ENCODE measurements at places on chromosomes 4 and X. TPM values are rescaled to one million over a fixed set of nuclear protein-coding genes. Genes with fewer than 3 reads are reported as not detected.

- no peaks in the 10 kb centered on the region for H3K4me1 ChIP-seq
- no peak overlapping the region for H3K4me3 ChIP-seq
- no peaks in the 10 kb centered on the region for H3K36me3 ChIP-seq
- DNase-seq: no peak
- no peak overlapping the region for H3K27ac ChIP-seq
Observed at GRCh38 chr4:38016698-38017097, 56.5 kb downstream of the PTTG2 start.

DNA sequence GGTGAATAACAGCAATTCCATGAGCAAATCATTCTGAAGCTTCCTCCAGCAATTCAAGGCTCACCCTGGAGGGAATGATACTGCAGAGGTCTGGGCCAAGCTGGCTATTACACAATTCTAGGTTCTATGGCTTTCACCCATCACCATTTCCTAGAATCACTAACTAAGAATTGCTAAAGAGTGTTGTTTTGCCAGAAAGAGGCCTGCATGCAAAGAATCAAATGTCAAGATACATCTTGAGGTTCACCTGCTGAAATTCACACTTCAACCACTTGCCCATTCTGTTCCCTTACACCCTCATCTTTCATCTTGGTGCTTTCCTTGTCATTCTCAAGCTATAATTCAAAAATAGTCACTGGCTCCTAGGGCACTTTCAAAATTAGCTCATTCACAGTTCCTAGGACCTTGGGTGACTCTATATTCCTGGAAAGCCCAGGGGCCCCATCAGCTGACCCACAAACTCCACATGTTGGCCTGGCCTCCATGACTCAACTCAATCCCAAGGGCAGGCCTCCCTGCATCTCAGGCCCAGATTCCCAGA lies 7.0 kb downstream of the APBB2 start:
- H3K4me3 ChIP-seq: no peak overlapping the region
- H3K4me1 ChIP-seq: no peaks in the 10 kb centered on the region
- peaks cover 11% of the 10 kb centered on the region for H3K27me3 ChIP-seq

GRCh38 chrX:131747173-131747572 lies 203.3 kb downstream of the OR13H1 start:
- no peaks in the 10 kb centered on the region for H3K4me1 ChIP-seq
- peak overlapping the region; percentile 65 for H3K4me3 ChIP-seq
- no peaks in the 10 kb centered on the region for H3K27me3 ChIP-seq
- H3K27ac ChIP-seq: peak overlapping the region; percentile 85

DNA sequence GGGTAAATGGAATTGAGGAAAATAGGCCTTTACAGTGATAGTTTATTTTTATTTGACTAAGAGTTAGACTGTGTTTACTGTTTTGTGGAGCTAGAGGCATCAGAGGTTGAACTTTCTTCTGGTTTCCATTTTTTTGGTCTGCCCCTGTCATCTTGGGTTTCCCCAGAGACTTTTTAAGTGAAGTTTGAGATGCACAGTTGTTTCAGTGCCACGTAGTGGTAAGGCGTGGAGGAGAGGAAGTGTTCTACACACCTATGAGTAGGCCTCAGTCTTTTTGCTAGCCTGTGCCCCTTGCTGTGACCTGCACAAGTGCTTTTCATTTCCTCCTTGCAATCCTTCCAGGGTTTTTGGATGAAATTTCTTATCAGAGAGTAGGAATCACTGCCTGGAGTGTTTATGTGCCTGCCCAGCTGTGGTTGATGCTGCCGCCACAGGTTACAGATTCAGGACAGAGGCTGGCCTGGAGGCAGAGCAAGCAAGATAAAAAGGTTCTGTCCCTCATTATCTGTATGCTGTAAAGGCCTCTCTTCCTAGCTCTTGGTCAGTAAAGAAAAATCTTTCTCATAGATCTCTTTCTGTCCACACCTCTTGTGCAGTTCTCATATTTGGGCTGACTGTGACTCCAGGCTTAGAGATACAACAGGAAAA lies 12.5 kb upstream of the HSFX4 start:
- H3K4me1 ChIP-seq: no peaks in the 10 kb centered on the region
- peak; percentile 16 for DNase-seq

DNA sequence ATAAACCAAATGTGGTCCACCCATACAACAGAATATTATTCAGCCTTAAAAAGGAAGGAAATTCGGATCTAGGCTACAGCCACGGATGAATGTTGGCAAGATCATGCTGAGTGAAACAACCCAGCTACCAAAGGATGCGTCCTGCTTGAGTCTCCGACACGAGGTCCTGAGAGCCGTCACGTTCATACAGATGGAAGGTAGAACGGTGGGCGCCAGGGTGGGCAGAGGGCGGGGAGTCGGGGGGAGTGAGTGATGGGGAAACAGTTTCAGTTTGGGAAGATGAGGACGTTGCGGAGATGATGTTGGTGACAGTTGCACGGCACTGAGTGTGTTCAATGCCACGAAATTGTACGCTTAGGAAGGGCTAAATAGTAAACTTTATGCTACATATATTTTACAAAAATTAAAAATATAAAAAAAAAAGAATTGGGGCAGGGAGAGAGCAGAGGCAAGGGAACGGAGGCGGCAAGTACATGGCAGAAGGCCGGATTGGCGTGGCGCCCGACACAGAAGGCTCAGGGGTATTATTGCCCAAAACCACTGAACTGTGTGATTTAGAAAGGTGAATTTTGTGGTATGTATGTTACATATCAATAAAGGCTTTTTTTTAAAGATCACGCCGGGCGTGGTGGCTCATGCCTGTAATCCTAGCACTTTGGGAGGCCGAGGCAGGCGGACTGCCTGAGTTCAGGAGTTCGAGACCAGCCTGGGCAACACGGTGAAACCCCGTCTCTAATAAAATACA lies 14.8 kb upstream of the MXD4 start:
- H3K4me1 ChIP-seq: peaks cover 11% of the 10 kb centered on the region
- H3K27me3 ChIP-seq: no peaks in the 10 kb centered on the region
- no peak for DNase-seq
- H3K36me3 ChIP-seq: no peaks in the 10 kb centered on the region
- H3K27ac ChIP-seq: no peak overlapping the region

DNA sequence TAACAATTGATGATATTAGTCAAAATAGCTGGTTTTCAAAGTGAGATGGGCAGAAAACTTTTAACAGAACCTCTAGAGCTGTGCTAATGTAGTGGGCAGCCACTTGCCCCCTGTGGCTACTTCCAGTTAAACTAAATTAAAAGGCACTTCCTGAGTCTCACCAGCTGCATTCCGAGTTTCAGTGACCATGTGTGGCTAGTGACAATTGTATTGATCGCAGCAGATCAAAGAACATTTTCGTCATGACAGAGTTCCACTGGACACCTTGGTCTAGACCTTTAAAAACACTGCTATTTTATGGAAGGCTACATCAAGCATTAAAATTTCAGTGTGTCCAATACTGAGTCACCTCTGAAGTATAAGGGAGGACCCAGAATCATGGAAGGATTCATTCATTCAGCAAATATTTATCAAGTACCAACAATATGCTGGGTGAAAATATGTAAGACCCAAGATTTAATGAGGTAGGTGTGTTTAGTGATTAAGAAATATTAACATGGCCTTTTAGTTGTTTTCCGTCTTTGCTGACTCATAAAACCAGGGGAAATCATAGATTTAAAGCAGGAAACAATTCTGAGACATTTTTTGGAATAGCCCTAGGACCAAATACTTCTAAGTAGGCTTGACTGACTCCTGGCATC lies 5.1 kb upstream of the FAT1 start:
- H3K27me3 ChIP-seq: peaks cover 39% of the 10 kb centered on the region
- no peaks in the 10 kb centered on the region for H3K4me1 ChIP-seq
- H3K4me3 ChIP-seq: no peak overlapping the region
- no peaks in the 10 kb centered on the region for H3K36me3 ChIP-seq
- DNase-seq: no peak

DNA sequence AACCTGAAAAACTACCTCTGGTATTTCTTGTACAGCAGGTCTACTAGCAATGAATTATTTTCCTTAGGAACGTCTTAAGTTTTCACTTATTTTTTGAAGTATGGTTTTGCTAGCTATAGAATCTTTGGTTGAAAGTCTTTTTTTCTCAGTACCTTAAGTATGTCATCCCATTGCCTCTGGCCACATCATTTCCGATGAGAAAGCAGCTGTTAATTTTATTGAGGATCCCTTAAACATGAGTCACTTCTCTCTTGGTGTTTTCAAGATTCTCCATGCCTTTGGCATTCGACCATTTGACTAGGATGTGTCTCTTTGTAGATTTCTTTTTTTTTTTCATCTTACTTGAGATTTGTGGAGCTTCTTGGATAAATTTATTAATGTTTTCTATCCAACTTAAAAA lies 803.8 kb upstream of the AMOT start:
- H3K36me3 ChIP-seq: no peaks in the 10 kb centered on the region

DNA sequence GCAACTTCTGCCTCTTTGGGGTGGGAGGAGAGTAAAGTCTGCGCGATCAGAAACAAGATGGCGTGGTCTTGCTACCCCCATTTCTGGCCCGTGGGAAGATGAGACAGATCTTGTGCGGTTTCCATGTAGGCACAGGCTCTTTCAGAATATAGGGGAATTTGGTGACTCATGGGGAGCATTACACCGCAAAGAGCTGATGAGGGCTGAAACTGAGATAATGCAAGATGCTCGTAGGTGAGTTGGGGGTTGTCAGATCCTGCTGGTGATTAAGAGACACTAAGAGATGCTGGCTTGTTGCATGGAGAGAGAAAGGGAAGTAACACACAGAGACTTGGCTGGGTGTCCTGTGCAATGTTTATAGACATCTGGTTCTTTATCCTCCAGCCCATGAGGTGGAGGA lies 1.5 kb downstream of the EVC start:
- H3K36me3 ChIP-seq: no peaks in the 10 kb centered on the region
- H3K4me1 ChIP-seq: peaks cover 14% of the 10 kb centered on the region
- no peak overlapping the region for H3K27ac ChIP-seq
- H3K4me3 ChIP-seq: no peak overlapping the region

DNA sequence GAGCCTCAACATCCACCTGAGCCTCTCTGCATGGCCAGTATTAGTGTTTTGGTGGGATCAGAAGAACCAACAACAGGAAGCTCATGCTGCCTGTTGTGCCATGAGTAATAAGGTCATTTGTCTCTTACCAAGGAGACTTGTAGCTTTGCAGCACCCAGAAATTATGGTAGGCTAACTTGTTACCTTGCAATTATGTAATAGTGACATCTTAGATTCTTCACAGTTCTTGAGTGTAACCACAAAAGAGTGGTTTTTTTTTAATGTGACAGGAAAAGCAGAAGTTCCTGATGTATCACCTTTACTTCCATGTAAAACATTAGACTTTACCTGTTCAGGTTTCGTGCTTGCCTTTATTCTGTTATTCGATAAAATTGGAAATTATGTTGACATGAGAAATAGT lies 263.9 kb upstream of the CXXC4 start:
- no peak overlapping the region for H3K4me3 ChIP-seq
- no peaks in the 10 kb centered on the region for H3K27me3 ChIP-seq
- H3K4me1 ChIP-seq: no peaks in the 10 kb centered on the region
- peak; percentile 22 for DNase-seq
- H3K27ac ChIP-seq: no peak overlapping the region
- H3K36me3 ChIP-seq: no peaks in the 10 kb centered on the region

- no peaks in the 10 kb centered on the region for H3K36me3 ChIP-seq
- no peak for DNase-seq
- no peak overlapping the region for H3K27ac ChIP-seq
- H3K4me1 ChIP-seq: no peaks in the 10 kb centered on the region
Observed at GRCh38 chrX:128106630-128107029, 54.4 kb upstream of the ACTRT1 start.

GRCh38 chrX:68433155-68433980 lies at the start of gene OPHN1:
Gene OPHN1, minus strand, starts transcription at chrX:68433495. Its CDS starts 475 bp downstream, at chrX:68433020.
- peak; percentile 1 for DNase-seq
- H3K27ac ChIP-seq: no peak within 1 kb of the TSS
- H3K36me3 ChIP-seq: no peaks in the 10 kb centered on the region
- H3K4me3 ChIP-seq: peak within 1 kb of the TSS; percentile 28
- H3K27me3 ChIP-seq: peaks cover 22% of the 10 kb centered on the region

- no peak overlapping the region for H3K4me3 ChIP-seq
- no peak for DNase-seq
- H3K27me3 ChIP-seq: no peaks in the 10 kb centered on the region
- no peaks in the 10 kb centered on the region for H3K4me1 ChIP-seq
- no peak overlapping the region for H3K27ac ChIP-seq
- no peaks in the 10 kb centered on the region for H3K36me3 ChIP-seq
Observed at GRCh38 chrX:125202591-125203248, 117.0 kb upstream of the TEX13C start.

DNA sequence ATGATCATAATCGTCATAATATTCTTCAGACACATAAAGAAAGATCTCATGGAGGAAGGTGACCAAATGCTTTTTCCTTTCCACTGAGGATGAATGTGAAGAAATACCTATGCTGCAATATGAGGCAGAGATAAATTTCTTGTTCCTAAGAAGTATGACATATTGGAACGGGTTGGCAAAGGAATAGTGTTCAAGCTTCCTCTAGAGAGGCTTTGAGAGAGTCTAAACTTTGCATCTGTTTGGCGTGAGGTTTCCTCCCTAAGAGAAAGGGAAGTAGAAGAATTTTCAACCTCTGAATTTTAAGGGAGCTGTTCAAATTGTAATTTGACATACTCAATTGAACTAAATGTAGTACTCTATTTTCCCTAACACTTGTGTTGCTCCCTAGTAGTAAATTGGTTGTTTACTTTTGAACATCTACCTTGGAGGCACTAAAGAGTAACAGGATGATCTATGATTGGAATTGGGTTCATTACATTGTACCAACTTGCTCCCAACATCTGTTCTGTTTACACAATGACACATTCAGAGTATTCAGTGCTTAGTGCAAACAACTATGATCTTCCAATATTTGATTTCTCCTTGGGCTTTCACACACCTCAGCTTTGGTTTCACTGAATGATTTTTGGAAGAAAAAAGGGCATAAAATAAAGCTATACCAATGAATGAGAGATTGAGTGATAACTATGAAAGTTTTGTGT lies 122.0 kb downstream of the CORIN start:
- no peaks in the 10 kb centered on the region for H3K36me3 ChIP-seq
- DNase-seq: no peak
- no peak overlapping the region for H3K4me3 ChIP-seq
- no peaks in the 10 kb centered on the region for H3K4me1 ChIP-seq
- H3K27me3 ChIP-seq: no peaks in the 10 kb centered on the region
- no peak overlapping the region for H3K27ac ChIP-seq

DNA sequence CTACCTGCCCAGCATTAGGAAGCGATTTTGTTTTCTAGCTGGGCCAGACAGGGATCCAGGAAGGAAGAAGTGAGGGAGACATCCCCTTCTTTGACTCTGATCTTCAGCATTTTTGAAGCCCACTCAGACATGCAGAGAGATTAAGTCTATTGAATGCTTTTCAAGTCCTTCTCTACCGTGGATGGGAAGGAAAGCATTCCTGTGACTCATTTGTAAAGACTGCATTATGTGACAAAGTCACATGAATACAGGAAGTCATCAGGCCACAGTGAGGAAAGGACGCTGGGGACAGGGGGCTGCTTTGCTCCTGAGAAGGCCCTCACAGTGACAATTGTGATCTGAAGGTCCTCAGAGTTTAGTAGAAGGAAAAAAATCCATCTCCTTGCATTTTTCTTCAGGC lies 67.4 kb upstream of the GBA3 start:
- no peak overlapping the region for H3K27ac ChIP-seq
- H3K4me1 ChIP-seq: no peaks in the 10 kb centered on the region
- H3K36me3 ChIP-seq: no peaks in the 10 kb centered on the region
- DNase-seq: no peak

GRCh38 chr4:188930822-188931221 lies 791.6 kb downstream of the TRIML1 start:
- no peak overlapping the region for H3K27ac ChIP-seq
- peak; percentile 26 for DNase-seq
- H3K4me3 ChIP-seq: no peak overlapping the region
- no peaks in the 10 kb centered on the region for H3K27me3 ChIP-seq
- H3K4me1 ChIP-seq: no peaks in the 10 kb centered on the region

ASB11 gene
- not detected for total RNA-seq

EVC2 gene
- 1.1 TPM for total RNA-seq

LRCH2 gene
- not detected for total RNA-seq

TSPAN7 gene
- total RNA-seq: not detected

CLCN4 gene
- total RNA-seq: 10.0 TPM

DNAAF6 gene
- total RNA-seq: not detected

GUCY1A1 gene
- total RNA-seq: 0.25 TPM
